ENCODE measurements at places on chromosomes 16 and 17.

DNA sequence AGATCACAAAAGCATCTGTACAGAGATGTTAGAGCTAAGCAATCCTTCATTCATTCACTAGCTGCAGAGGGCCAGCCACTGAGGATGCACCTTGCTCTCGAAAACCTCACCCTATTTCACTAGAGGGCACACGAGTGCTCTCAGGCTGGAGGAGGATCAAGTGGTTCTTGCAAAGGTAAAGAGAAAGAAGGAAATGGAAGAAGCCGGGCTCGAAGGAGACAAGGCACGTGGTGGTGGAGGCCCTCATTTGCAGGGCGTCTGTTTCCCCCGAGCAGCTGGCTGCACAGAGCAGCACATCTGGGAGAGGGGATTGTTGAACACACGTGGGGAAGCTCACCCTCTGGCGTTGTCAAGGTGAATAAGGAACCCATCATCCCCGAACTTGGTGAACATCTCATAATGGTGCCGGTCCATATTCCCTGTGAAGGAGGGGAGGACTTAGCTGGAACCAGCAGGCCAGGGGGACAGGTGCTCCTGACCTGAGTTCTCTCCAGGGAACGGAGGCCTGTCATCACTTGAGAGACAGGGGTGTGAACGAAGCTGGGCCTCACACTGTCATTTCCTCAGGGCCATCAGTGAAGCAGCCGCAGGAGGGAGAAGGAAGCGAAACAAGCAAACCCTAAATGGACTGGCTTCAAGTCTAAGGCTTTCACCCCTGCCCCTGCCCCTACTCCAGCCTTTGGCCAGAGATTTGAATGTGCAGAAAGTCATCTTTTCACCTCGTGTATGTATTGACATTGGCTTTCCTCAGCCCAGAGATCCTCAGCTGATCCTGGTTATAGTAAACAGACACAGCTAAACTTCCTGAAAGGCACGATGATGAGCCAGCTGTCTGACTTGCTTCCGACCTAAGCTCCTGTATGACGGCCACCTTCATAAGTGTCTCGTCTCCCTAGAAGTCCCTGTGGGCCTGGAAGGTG is 27.6 kb downstream of the PRKAR1A start:
- H3K4me1 ChIP-seq, result peaks cover 4% of the 10 kb centered on the region
- DNase-seq, result no peak
- H3K27me3 ChIP-seq, result no peaks in the 10 kb centered on the region
- H3K27ac ChIP-seq, result no peak overlapping the region

DNA sequence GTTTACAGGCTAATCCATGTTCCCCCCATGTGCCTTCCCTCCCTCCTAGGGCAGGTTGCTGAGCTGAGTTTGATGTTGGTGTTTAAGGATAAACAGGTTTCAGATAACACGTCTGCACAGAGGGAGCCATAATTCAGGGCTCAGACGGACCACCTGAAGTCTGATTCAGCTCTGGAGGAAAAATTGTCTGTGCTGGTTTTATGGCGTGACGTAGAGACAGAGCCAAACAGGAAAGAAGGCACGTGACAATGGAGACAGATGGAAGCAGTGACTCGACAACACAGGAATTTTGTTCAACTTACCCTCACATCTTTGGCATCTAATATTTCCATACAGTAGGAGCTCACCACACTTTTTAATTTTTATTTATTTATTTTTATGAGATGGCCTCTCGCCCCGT is 10.7 kb upstream of the USP10 start:
- peaks cover 23% of the 10 kb centered on the region for H3K4me1 ChIP-seq
- no peaks in the 10 kb centered on the region for H3K36me3 ChIP-seq
- H3K27me3 ChIP-seq, result peaks cover 8% of the 10 kb centered on the region
- DNase-seq, result no peak
- H3K27ac ChIP-seq, result no peak overlapping the region
- H3K4me3 ChIP-seq, result no peak overlapping the region

DNA sequence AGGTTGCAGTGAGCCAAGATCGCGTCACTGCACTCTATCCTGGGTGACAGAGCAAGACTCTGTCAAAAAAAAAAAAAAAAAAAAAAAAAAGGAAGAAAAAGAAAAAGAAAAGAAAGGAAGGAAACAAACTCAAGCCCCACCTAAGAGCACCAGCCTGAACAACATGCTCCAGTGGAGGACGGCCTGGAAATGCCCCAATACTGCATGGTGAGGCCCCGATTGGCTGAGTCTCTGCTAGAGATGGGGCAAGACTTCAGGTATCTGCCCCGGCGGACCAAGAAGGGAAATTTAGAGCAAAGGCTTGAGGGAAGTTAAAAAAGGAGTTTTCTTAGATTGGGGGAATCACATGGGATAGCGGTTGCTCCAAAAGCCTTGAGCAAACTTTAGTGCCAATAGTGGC is 10.4 kb upstream of the ZNF652 start:
- DNase-seq, result no peak
- H3K36me3 ChIP-seq, result no peaks in the 10 kb centered on the region
- H3K27ac ChIP-seq, result no peak overlapping the region
- peaks cover 11% of the 10 kb centered on the region for H3K4me1 ChIP-seq
- no peak overlapping the region for H3K4me3 ChIP-seq
- no peaks in the 10 kb centered on the region for H3K27me3 ChIP-seq

DNA sequence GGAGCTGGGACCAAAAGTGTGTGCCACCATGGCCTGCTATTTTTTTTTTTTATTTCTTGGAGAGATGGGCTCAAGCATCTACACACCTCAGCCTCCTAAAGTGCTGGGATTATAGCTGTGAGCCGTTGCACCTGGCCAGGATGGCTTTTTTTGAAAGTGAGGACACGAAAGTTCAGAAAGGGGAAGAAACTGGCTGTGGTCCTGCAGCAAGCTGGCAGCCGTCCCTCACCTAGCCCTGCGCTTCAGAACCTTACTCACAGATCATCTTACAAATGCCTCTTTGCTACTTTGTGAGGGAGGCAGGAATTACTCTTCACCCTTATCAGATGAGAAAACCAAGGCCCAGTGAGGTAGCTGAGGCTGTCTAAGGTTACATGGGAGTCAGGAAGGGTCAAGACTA is 4.5 kb upstream of the PPY start:
- no peak overlapping the region for H3K4me3 ChIP-seq
- H3K36me3 ChIP-seq, result no peaks in the 10 kb centered on the region
- H3K27me3 ChIP-seq, result peaks cover 43% of the 10 kb centered on the region
- H3K4me1 ChIP-seq, result peaks cover 12% of the 10 kb centered on the region
- DNase-seq, result no peak

GRCh38 chr17:28712032-28712704 is 480 bp upstream of the PROCA1 start:
- H3K4me1 ChIP-seq, result peaks cover 42% of the 10 kb centered on the region
- peak; percentile 35 for DNase-seq
- peaks cover 3% of the 10 kb centered on the region for H3K27me3 ChIP-seq
- peak overlapping the region; percentile 96 for H3K4me3 ChIP-seq

DNA sequence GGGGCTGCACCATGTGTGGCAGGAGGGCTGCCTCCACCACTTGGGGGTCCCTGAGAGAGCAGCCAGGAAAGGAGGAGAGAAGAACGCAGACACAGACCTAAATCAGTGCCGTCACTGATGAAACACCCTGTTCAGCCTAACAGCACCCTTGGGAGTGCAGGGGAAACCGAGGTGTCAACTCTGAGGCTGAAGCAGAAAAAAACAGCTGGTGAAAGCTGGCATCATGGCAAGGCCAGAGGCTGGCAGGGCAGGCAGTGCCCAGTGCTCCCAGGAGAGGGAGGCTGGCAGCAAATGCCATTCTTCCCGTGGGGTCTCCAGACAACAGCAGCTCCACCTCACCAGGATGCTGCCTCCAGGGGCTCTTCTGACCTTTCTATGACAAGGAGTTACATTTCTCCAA is 23.1 kb downstream of the SPHK1 start:
- peaks cover 2% of the 10 kb centered on the region for H3K36me3 ChIP-seq
- H3K4me3 ChIP-seq, result no peak overlapping the region
- H3K27ac ChIP-seq, result no peak overlapping the region
- no peak for DNase-seq
- peaks cover 3% of the 10 kb centered on the region for H3K4me1 ChIP-seq

All from neural crest cell (in vitro differentiated cells).